Mesenchymal stem cell (in vitro differentiated cells and primary cell): ENCODE measurements at places on chromosomes 1 and 21.

- DNase-seq = no peak
These were observed 254.8 kb downstream of the KIF26B start for GRCh38 chr1:245409341-245410195.

DNA sequence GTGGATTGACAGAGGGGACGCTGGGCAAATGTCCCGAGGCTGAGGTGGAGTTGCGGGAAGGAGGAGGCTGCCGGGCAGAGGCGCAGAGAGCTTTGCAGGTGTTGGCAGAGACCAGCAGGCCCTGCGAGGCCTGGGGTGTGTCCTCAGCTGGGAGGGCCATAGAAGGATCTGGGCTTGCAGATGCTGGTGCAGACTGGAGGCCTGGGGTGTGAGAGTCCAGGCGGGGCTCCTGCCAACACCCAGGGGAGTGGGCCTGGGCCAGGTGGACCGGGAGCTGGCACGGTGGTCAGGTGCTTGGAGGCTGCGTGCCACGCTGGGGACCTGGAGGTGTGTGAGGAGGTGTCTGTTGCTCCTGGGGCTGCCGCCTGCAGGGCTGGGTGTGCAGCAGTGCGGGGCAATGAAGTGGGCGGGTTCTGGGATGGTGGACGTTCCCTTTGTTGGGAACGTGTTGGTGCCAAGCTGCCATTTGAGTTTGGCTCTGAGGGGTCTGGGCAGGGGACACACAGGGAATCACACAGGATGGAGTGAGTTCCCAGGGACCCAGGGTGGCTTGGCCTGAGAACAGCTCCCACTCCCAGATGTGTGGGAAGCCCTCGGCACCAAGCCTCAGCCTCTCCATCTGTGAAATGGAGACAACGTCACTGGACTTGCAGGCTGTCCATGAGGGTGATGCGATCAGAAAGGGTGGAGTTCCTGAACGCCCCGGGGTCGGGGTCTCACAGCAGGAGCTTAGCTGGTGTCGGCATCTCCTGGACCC is 39.9 kb upstream of the POFUT2 start:
- DNase-seq = no peak

DNA sequence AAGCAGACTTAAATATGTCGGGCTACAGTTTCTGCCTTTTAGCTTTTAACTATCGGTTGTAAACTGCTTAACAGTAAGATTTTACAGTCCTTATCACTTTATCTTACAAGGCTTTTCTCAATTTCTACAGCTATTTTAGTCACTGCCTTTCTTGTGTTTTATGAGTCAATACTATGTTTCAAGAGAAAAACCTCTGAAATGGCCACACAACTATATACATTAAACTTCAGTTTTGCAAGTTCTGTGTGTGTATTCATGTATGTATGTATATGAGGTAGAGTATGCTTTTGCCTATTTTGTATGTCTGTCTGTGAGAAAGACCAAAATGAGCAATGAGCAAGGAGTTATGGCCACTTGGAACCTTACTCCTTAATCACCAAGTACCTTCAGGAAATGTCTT is 169.8 kb downstream of the SYT2 start:
- no peak for DNase-seq

- DNase-seq = no peak
These were observed 3.8 kb downstream of the ACBD6 start for GRCh38 chr1:180498594-180498993.

DNA sequence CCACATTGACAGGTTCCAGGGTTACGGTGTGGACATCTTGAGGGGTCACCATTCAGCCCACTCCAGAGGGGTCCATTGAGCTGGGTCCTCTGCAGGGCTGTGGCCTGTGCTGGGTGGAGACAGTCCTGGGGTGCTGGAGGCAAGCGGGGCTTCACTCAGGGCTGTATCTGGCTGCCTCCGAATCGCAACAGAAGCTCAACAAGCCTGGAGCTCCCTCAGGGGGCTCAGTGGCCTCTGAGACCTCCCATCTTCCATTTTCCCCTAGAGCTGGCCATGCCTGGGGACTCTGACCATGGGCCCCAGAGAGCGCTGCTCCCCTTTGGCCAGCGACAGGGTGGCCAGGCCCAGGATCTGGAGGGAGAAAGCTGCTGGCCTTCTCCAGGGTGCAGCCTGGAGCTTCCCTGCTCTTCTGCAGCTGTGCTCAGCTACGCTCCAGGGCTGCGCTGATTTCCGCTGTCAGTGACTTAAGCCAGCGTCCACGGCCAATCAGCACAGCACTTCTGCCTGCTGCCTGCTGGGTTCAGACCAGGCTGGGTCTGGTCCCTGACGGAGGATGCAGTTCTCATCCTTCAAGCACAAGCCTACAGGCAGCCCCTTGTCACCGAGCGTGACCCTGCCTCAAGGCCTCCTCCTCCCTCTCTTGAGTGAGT is 45.0 kb upstream of the ADARB1 start:
- DNase-seq = peak; percentile 45

- DNase-seq = no peak
These were observed 14.8 kb upstream of the ZNF669 start for GRCh38 chr1:247118946-247119446.

GRCh38 chr1:87523466-87523865 is 194.8 kb downstream of the LMO4 start:
- no peak for DNase-seq

- DNase-seq = no peak
These were observed 533.9 kb downstream of the PLPP3 start for GRCh38 chr1:56045477-56045876.

DNA sequence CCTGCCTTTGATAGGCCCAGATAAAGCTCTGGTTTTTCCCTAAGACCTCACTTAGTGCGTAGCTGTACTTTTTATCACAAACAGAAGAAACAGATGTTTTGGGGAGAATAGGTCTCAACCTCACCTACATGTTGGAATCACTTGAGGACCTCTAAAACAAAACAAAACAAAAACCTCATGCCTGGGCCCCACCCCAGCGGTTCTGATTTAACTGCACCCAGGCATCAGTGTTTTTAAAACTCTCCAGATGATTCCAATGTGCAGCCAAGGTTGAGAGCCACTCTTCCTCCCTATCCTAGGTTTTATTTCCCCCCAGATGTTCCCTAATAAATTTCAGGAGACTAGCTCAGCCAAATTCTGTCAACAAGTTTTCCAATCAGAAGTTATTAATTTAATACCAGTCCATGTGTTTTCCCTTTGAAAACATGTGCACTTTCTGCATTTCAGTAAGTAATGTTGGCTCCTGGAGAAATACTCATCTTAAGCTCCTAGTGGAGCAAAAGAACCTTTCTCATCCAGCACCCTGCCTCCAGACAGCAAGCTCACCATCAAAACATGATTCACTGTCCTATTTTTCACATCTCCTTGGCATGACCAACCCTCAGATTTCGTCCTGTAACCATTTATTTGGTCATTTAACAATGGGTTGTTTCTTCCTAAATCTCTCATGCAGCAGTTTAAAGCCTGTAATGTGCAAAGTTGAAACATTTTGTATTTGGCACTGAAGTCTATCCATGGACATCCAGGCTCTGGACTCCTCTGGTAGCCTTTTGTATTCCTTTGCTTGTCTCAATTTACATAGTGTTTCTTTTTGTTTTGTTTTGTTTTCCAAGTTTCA is 27.5 kb downstream of the LRRC8C start:
- no peak for DNase-seq

DNA sequence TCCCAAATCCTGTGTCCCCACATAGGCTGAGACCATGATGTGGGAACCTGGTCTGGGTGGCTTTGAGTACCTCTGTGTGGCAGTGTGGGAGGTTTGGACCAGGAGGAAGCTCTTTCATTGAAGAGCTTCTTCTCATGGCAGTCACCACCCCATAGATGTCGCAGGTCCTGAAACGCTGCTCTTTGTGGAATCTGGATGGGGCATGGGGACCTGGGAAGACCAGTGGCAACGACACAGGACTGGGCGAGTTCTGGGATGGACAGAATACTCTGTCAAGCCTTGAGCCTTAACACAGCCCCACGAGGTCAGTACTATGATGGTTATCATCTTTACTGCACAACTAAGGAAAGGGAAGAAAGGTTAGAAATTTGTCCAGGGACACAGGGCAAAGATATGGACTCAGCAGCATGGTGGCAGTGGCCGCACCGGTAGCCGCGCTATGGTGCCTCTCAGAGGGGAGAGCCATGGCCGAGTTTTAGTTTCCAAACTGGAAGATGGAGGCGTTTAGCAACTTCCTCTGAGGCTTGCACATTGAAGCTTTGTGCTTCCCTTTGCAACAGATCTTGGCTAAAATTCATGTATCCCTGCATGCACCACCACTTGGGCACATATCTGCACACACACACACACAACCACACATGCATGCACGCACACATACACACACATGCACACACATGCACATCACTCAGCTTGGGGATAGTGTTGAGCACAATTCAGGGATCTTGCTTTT is 117.7 kb upstream of the C1orf174 start:
- DNase-seq = no peak

GRCh38 chr1:212595787-212596714 is 12.5 kb upstream of the ATF3 start:
- DNase-seq = peak; percentile 100

DNA sequence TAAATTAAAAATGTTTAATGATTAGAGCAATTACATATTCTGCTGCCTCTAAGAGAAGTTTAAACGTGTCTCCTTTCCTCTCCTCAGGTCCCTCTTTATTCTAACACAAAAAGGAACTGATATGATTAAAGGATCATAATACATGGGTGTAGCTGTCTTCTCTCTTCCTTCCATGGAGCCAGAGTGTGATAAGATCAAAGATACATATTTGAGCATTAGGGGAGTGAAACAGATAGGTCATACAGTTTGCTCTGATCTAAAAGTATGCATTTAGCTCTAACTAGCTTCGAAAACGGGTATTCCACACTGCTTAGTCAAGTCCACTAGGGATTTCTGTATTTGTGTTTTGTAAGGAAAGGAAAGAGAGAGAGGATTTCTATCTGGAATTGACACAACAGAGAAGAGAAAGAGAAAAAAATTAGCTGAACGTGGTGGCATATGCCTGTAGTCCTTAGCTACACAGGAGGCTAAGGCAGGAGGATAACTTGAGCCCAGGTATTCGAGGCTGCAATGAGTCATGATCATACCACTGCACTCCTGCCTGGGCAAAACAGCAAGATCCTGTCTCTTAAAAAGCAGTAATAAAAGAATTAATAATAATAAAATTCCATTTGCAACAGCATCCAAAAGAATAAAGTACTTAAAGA is 63.1 kb downstream of the CDC42BPA start:
- DNase-seq = no peak

- DNase-seq = no peak
These were observed 90.2 kb upstream of the VAMP3 start for GRCh38 chr1:7680955-7681268.

- DNase-seq = no peak
These were observed 310.2 kb downstream of the PTPRU start for GRCh38 chr1:29546496-29546895.

DNA sequence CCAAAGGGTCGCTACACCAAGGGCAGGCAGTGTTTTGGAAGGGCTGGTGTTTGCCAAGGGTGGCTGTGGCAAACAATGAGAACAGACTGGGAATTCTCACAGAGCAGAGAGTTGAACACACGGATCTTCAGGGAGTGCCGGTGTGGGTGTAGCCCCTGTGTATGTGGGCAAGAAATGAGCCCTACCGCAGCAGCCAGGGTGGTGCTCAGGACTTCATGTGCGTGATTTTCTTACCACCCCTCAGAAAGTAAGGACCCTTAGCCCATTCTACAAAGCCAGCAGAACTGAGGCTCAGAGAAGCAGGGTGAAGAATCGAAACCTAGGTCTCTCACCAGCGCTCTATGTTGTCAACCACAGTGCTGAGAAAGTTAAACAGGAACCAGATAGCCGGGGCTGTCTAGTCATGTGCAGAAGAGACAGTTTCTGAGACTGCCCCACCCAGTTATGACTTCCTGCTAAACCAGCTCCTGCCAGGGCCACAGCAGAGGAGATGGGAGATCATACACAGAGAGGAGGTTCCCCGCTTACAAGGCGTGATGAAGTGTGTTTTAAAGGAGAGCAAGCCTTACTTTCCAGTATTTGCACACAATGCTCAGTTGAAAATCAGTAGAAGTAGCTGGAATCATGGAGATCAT is 21.9 kb upstream of the MORC3 start:
- peak; percentile 27 for DNase-seq

GRCh38 chr1:16050328-16050727 is 6.7 kb downstream of the CLCNKB start:
- DNase-seq = no peak

GRCh38 chr1:237166086-237166485 is 124.1 kb downstream of the RYR2 start:
- DNase-seq = no peak

DNA sequence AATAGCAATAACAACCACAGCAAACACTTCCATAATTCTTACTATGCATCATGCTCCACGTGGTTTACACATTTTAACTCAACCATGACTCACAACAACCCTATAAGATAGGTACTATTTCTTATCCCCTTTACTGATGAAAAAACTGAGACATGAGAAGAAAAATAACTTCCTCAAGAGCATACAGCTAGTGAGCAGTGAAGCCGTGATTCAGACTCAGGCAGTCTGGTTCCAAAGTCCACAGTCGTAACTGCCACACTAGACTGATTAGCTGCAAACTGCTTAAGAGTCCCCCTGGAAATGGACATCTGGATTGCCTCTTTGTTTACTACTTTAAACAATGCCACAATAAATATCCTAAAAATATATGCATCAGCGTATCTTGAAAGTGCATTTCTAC is 55.7 kb downstream of the PLD5 start:
- no peak for DNase-seq

DNA sequence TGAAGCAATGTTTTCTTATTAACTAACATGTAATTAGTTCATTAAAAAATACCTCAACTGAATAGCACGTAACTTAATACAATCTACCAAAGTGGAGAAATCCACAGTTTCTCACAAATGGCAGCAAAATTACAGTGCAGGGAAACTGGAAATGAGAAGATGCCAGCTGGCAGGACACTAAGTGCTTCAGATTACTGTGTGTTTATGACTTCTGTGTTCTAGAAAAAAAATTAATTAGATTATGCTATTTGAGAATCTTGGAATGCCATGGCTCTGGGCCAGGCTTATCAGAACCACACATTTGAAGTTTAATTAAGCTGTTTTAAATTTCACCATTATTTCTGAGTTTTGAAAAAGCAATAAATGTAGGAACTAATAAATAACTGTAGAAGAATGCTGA is 357.6 kb downstream of the TGFB2 start:
- no peak for DNase-seq

DNA sequence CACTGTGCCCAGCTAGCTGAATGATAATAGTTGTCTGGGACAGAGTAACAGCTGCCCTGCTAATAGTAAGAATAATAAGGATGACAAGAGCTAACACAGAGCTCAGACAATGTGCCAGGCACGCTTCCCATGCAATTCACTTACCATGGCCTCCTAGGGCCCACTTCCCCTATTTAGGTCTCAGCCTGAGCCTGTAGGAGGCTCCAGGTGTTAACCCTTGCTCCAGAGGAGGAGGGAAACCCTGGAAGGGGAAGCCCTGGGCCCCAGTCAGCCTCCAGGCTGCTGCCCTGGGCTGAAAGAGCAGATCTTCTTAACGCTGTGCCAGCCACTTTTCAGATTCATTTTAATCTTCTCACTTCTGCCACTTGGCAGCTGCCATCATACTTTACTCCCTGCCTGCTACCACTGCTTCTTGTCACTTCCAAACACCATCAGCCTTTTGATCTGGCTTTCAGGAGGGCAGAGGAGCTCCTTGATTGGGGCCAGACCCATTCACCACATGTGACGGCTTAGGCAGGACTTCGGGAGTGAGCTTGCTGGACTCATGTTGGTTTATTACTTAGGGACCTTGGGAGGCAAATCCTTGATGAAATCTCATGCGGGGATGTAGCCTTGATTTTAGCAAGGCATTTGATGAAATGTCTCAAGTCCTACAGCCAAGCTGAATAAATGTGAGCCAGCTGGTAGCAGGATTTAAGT is 66.7 kb upstream of the PARP1 start:
- DNase-seq = no peak
